ENCODE measurements at places on chromosomes 5 and 9.

GRCh38 chr5:95778713-95779436 lies 43.7 kb downstream of the GLRX start:
- DNase-seq = no peak

GRCh38 chr5:142685418-142686209 lies at the start of gene FGF1:
FGF1 (minus strand) TSS chr5:142686090; CDS start chr5:142614127, 71,963 bp downstream.
- DNase-seq = no peak

DNA sequence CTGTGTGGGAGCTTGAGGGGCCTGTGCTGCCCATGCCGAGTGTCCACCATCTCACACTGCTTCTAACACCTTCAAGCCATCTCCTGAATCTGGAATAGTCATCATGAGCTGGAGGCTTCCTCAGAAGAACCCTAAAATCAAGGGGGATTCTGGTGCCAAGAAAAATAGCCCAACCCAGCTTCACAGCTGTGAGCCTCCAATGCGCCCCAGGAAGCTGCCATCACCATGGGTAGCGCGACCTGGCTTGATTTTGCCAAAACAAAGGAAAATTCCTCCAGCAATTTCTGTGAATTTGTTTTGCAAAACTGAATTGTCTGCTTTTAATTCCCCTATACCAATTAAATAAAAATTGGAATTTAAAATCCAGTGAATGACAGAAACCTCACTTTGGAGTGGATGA lies 6.2 kb upstream of the TIFAB start:
- no peak for DNase-seq

- DNase-seq = peak; percentile 98
Observed at GRCh38 chr9:69174616-69175463, 763 bp downstream of the TJP2 start.

DNA sequence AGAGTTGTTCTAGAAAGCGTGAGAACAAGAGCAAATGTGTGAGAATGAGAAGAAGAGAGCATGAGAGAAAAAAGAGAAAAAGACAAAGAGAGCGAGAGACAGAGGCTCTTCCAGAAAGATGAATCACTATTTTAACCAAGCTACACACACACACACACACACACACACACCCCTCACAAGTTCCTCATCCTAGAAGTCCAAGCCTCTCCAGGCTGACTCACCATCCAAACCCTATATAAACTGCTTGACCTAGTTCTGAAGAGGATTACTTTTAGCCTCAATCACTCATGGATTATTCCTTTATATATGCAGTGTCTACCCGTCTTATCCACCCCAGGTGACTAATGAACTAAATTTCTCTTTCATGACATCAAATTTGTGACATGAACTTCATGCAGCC lies 37.6 kb downstream of the C9orf57 start:
- DNase-seq = peak; percentile 61

- peak; percentile 52 for DNase-seq
Observed at GRCh38 chr5:1799110-1799601, 481 bp downstream of the MRPL36 start.

DNA sequence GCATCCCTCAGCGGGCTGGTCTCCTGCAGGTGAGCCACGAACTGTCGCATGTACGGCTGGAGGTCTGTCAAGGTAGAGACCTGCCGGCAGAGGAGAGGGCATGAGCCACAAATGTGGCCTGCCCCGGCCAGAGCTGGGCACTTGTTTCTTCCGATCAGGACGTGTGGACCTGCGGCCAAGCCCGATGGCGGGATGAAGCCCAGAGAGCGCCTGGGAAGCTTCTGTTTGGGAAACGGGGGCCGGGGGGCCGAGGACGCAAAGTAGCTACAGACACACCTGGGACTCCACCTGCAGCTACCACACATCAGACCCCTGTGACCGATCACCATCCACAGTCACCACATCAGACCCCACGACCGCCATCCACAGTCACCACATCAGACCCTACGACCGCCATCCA lies 22.7 kb downstream of the TERT start:
- peak; percentile 32 for DNase-seq

DNA sequence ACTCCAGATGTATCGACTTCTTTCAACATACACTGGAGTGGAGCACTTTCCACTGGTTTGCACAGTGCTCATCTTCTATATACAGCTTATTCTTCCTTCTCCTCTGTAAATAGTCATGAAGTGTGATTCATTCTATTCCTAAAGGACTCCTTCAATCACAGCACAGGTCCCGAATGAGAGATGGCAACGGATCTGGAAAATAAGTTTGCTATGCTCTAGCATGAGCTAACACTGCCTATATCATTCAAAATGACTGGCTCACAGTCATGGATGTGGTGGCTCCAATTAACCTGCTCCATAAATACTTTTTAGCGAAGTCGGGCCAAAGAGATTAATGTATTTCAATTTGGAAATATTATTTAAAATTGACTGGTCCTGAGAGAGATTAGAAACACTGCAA lies 272.1 kb upstream of the CDH6 start:
- no peak for DNase-seq

GRCh38 chr9:95070549-95071021 lies 246.9 kb downstream of the FANCC start:
- DNase-seq = no peak

DNA sequence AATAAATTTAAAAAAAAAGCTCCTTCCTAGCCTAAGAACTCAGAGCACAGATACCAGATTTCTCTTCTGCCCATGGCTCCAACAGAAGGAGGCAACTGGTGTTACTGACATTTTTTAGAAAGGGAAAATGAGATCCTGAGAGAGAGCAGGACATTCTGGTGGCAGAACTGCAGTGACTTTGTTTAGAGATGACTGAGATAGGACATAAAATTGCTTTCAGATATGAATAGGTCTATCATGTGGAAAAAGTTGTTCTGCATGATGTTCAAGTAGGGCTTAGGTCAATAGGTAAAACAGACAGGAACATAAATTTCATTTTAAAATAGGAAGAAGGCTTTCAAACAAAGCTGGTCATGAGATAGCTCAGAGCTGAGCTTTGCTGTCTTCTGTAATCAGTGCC lies 49.6 kb downstream of the NIPAL4 start:
- DNase-seq = no peak

- no peak for DNase-seq
Observed at GRCh38 chr9:114806526-114806900, 674 bp upstream of the TNFSF15 start.

GRCh38 chr5:8525819-8526218 lies 656.9 kb downstream of the MTRR start:
- DNase-seq = no peak

GRCh38 chr5:93829346-93829745 lies 87.9 kb upstream of the POU5F2 start:
- DNase-seq = no peak

- DNase-seq = no peak
Observed at GRCh38 chr9:6619909-6620308, 25.6 kb downstream of the GLDC start.

DNA sequence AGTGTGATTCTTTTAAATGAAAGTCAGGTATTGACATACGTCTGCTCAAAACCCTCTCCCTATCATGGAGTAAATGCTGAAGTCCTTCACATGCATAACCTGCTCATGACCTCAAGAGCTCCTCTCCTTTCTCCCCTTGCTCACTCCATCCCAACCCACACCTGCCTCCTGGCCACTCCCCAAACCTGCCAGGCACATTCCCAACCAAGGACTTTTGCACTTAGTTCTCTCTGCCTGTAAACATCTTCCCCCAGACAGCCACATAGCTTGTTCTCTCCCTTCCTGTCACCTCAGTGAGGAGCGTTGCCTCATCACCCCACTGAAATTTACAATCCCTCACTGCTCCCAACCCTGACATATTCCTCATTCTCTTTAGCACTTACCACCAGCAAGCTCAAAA lies 8.7 kb downstream of the SETD9 start:
- no peak for DNase-seq

DNA sequence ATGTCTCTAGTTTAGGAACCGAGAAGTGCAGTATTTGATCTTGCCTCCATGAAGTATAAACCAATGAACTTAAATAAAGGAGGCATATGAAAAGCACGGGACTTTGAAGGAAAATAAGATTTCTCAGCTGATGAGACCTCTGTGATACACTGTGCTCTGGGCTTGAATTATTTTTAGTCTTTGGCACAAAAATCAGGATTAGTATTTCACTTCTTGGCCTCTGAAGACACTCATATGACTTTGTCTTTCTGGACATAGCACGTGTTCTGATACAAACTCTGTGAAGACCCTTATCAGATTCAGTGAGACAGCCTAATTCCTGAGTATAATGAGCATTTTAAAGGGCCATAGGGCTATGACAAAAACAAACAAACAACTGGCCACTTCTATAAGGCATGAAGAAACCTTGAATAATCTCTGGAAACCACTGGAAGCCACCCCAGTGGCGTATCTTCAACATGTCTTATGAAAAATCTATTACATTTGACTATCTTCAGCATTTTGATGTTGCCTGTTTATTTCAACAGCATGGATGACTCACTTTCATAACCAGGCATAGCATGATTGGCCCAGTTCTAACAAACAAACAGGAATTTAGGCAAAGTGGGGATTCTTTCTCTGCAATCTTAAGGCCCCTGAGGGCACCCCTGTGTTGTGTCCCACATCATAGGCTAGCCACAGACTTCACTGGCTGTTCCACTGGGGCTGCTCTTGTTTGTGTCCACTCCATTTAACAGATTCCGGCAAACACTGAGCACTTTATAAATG lies 90.3 kb upstream of the ZNF462 start:
- peak; percentile 14 for DNase-seq

GRCh38 chr5:133323494-133324457 lies 272.0 kb downstream of the HSPA4 start:
- DNase-seq = no peak

Data from ELR (cell line).